Activated CD8-positive, alpha-beta memory T cell treated with anti-CD3 and anti-CD28 coated beads for 24 hours (primary cell): ENCODE measurements at places on chromosomes 1 and 21.

DNA sequence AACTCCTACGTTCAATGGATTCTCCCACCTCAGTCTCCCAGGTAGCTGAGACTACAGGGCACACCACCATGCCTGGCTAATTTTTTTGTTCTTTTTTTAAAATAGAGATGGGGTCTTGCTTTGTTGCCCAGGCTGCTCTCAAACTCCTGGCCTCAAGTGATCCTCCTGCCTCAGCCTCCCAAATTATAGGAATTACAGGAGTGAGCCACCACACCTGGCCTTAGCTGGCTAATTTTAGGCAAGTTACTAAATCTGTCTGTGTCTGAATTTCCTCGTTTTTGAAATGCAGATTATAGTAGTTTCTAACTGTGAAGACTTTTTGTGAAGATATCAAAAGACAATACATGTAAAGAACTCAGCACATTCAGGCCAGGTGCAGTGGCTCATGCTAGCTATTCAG lies 13.7 kb downstream of the ACBD6 start:
- no peak for DNase-seq

DNA sequence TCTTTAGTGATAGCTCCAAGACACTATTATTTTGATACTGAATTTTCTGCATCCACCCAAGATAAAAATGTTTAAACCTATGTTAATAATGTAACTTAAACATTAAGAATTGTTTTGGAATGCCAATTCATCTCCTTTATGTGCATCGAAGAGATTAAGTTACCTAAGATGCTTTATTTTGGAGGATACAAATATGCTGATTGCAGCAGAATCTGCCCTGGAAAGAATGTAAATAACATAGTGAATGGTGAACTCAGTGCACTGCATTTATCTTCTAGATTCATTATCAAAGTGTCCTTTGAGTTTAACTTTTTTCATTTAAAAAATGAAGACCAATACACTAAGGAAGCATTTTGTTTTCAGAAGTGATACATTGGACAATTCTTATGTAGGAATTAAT lies 757.2 kb downstream of the MRPL39 start:
- no peak for DNase-seq

DNA sequence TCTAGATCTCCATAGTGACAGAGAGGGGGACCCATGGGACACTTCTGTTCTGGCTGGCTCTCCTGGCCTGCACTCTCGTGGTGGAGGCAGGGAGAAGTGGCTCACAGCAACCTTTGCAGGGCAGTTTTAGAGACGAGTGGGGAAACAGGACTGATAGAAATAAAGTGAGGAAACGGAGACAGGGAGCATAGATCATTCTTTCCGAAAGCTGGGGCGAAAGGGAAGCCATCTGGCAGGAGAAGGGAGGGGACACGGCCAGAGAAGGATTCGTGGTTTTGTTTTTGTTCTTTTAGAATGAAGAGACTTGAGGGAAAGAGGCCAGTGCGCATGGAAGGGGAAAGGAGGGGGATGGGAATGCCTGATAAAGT lies 3.5 kb downstream of the TIE1 start:
- no peak for DNase-seq

DNA sequence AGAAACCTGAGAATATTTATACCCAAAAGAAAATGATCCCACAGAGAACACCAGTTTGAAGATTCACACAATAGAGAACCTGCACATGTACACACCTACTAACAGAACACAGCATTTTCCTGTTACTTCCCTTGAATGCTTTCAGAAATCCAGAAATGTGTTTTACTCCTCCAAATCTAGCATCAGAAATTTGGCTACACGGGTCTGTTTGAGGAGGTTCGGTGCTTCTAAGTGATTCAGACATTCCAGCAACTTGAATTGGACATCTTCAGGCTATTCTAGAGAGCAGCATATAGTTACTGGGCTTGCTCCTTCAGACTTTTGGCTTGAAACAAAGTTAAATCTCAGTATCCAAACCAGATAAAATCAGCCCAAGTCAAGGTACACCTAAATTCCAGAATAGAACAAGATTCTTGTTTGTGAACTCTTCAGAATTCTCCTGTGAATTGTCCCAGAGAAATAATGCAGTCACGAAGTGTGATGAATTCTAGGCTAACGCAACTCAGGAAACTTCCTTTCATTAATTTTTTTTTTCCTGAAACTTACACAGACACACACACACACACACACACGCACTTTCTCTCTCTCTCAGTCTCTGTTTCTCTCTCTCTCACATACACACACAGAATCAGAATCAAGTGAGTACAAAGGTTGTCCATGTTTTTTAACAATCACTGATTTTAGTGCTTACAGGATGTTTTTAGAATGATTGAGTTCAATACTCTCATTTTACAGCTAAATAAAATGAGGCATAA lies 278.4 kb upstream of the SNX7 start:
- DNase-seq: no peak

- DNase-seq: no peak
These were observed 2.4 kb upstream of the CGN start for GRCh38 chr1:151508833-151509232.

GRCh38 chr1:39410915-39411436 lies 80.5 kb upstream of the BMP8A start:
- DNase-seq: peak; percentile 69

GRCh38 chr1:32180186-32181060 lies 948 bp downstream of the TXLNA start:
- peak; percentile 75 for DNase-seq

- DNase-seq: no peak
These were observed 713.8 kb downstream of the KCNT2 start for GRCh38 chr1:195894411-195894810.

- DNase-seq: no peak
These were observed 45.9 kb downstream of the TRIM11 start for GRCh38 chr1:228360533-228361313.

GRCh38 chr1:222182641-222183040 lies 365.3 kb downstream of the HHIPL2 start:
- no peak for DNase-seq

DNA sequence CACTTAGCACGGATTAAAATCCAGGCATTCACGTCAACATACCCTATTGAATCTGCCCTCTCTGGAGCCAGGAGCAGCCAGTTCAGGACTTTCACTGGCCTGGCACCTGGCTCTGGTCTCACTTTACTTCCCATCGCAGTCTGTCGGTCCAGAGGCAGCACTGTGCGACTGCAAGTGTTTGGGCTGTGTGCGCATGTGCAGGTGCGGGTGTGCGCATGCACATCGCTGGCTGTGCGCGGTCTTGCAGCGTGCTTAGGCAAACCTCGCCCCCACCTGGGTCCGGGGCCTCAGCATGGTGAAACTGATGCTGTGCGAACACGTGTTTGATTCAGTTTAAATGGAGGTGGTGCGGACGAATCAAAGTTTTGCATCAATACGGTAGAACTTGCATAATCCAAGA lies 38.0 kb downstream of the ATF3 start:
- DNase-seq: no peak

- DNase-seq: no peak
These were observed 117.4 kb downstream of the MRPS6 start for GRCh38 chr21:34190576-34191321.

DNA sequence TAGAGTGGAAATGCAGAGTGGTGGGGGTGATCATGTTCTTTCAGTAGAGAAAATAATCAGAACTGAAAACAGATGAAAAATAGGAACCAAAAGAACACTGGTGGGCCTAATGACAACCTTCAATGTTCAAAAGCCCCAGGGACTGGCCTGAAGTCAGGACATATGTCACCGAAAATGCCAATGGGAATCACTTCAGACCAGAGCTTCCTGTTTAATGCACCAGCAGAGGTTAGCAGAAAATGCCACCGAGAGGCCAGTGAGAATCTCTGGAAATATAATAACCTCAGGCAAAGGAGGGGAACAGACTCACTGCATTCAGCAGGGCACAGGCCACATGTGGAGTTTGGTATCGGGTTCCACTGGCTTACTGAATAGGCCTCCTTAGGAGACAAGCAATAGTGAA lies 15.9 kb upstream of the CD58 start:
- DNase-seq: peak; percentile 26

DNA sequence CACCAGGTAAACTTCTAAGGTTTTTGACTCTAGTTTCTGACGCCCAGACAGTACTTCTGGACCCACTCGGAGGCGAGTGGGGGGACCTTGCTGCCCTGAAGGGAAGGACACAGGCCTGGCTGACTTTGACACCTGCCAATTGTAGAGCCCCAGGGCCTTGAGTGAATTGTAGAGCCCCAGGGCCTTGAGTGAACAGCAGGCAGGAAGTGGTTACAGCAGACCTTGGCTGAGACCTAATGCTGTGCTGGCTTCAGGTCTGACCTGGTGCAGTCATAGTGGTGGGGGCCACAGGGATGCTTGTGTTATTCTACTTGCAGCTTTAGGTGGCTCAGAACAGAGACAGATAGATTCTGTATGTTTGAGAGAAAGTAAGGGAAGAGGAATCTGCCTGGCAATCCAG lies 344.3 kb downstream of the DUSP10 start:
- no peak for DNase-seq

- DNase-seq: no peak
These were observed 53.3 kb downstream of the NENF start for GRCh38 chr1:212485913-212486618.

DNA sequence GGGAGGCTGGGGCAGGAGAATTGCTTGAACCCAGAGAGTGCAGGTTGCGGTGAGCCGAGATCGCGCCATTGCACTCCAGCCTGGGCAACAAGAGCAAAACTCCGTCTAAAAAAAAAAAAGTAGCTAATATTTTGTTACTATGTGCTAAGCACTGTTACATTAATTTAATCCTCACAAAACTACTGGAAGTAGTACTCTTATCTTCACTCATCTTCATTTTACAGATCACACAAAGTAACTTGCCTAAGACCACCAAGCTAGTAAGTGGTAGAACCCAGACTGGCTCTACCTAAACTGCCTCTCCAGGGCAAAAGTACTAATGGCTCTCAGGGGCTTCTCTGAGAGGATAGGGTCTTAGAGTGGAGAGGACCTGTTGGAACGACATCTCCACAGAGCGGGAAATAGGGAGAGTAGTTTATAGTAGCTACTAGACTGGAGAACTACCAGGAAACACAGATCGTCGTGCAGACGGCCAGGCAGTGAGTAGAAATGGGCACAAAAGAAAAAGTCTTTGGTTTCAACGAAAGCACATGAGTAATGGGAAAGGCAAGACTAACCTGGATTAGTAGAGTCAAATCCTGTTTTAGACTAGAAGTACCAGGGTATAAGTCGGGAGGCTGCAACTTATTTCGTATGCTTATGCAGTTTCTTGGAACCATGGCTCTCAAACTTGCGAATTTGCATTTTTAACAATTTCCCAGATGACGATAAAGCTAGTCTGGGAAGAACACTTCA lies 1.4 kb downstream of the CLCC1 start:
- no peak for DNase-seq

DNA sequence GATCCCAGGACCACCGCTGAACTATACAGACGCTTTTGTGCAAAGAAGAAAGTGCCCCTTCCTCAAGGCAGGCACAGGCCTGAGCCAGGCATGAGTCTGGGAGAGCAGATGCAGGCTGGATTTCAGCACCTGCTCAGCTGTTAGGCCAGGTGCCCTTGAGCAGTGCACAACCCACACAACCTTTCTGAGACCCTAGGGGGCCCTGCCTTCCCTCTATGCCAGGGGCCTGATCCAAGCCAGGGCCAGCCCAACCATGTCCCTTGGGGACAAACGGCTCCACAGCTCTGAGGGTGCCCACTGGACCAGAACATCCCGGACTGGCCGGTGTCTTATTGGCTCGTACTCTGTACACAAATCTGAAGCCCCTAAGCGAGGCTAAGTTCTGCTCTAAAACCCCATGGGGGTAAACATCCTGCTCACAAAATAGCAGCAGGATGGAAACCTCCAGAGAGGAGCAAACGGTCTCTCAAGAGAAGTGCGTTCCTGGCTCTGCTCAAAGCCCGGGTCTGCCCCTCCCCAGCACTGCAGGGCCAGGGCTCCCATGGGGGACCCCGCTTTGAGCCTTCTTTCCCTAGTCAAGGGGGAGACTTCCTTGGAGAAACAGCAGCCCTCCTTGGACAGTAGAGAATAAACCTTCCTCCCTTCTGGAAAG lies 275.1 kb downstream of the NPHP4 start:
- DNase-seq: no peak

- no peak for DNase-seq
These were observed 519.0 kb downstream of the LTN1 start for GRCh38 chr21:28473530-28474220.

GRCh38 chr1:32759521-32759981 lies 57.0 kb upstream of the SYNC start:
- DNase-seq: no peak

- DNase-seq: no peak
These were observed 81.8 kb downstream of the KIAA0319L start for GRCh38 chr1:35475356-35475755.

DNA sequence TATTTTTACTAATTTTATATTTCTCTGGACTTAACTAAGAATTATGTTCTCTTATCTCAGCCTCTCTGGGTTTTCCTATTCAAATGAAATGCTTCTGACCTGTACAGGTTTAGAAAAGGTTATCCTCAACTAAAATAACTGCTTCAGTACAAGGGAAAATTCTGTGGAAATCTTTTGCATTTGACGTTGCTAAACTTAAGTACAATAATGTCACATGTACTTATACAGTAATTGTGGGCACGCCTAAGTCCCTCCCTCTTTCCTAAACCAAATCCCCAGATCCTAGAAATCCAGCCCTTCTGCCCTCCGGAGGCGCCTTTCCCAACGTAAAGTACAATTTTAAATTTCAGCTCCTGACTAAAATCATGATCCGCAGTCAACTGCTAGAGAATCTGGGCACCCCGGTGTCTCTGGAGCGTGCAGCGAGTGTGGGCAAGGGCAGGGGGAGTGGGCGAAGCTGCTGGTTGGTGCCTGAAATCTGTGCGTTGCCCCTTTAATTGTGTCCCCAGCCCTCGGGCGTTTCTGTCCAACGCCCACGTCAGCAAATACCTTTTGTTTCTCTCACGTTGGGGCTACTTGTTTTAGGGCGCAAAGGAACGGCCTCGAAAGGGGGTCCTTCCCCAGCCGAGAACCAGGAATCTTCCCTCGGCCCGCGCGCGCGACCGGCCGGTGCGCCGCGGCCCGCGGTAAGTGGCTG lies at the start of gene ZBTB8A:
TSS of gene ZBTB8A (plus strand) at position 541 of the 697 bp plus-strand sequence. CDS start 53,505 bp downstream, outside the sequence.
- peak; percentile 71 for DNase-seq

GRCh38 chr1:56032096-56032676 lies 547.2 kb downstream of the PLPP3 start:
- no peak for DNase-seq

- peak; percentile 76 for DNase-seq
These were observed 1.9 kb downstream of the MANEAL start for GRCh38 chr1:37795340-37796125.

- no peak for DNase-seq
These were observed 38.7 kb downstream of the HS2ST1 start for GRCh38 chr1:86953167-86953566.

GRCh38 chr1:21904704-21905520 lies 32.2 kb downstream of the HSPG2 start:
- no peak for DNase-seq
